ENCODE measurements at places on chromosomes 7 and 10.
A peak's percentile ranks its signal among the peaks of the same experiment; 100 is the strongest.

- DNase-seq = no peak
These were observed 106.3 kb downstream of the CTTNBP2 start for GRCh38 chr7:117766913-117767312.

DNA sequence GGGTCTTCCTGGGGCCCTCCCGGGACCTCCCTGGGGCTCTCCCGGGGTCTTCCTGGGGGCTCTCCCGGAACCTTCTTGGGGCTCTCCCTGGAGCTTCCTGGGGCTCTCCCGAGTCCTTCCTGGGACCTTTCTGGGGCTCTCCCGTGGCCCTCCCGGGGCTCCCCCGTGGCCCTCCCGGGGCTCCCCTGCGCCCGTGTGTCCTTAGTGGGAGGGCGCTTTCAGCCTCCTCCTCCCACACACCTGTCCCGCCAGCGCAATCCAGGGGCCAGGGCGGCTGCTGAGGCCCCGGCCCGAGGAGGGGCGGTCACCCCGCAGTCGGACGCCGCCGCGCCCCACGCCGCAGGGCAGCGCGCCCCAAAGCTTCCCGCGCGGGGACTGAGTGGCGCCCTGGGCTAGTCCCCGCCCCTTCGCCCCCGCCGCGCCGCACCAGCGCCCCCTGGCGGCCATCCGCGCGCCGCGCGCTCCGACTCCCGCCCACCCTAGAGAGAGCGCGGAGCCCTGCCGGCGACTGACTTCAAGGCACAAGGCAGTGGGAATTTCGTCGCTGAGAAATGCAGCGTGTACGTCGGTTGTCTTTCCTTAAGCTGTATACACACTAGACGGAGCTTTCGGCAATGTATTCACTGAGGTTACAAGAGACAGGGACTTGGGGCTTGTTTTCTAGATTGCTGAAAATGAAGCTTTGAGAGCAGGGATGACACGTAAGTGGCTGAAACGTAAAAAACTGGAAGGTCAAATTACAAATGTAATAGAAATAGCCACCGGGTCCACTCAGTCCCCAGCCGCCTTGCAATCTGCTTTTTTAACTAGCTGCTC, 47.1 kb downstream of the INSIG1 start:
- peak; percentile 74 for DNase-seq

DNA sequence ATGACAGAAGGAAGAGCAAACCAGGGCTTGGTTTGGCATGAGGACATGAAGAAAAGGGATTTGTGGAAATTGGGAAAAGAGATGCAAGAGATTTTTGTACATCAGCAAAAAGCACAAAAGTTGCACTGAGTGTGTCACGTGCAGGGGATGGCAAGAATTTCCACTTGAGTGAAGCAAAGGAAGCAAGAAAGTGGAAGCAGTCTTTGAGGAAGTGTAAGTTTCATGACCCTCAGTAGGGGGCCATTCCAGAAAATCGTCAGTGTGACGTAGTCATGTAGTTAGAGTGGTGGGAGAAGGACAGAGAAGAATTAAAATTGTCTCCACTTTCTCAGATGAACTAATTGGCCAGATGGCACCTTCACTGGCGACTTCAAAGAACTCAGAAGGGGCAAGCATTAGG, 123.3 kb upstream of the FZD1 start:
- no peak for DNase-seq

DNA sequence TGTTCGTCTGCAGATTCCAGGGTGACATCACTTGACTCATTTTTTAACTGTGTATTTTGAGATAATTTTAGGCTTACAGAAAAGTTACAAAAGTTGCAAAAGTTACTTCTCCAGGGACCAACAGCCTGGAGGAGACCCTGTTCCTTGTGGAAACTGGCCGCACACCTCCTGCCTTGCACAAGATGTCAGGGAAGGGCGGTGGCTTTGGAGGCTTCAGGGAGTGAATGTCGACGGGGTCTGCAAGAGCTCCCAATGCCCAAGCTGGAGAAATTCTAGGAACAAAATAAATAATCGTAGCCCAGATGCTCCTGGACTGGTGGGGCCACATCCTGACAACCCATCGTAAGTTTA, 62.2 kb upstream of the FAM20C start:
- no peak for DNase-seq

Measured in effector memory CD4-positive, alpha-beta T cell (primary cell).